ENCODE measurements at places on chromosomes 3 and 15.

- no peak for DNase-seq
These were observed 346.8 kb downstream of the EPHA6 start for GRCh38 chr3:97161169-97161568.

- DNase-seq, result no peak
These were observed 2.4 kb downstream of the GPR171 start for GRCh38 chr3:151200586-151200985.

GRCh38 chr15:64151727-64152506 is at the start of gene SNX22:
TSS of gene SNX22 (plus strand) at chr15:64151731. CDS start at chr15:64151776, 45 bp downstream.
- peak; percentile 17 for DNase-seq

DNA sequence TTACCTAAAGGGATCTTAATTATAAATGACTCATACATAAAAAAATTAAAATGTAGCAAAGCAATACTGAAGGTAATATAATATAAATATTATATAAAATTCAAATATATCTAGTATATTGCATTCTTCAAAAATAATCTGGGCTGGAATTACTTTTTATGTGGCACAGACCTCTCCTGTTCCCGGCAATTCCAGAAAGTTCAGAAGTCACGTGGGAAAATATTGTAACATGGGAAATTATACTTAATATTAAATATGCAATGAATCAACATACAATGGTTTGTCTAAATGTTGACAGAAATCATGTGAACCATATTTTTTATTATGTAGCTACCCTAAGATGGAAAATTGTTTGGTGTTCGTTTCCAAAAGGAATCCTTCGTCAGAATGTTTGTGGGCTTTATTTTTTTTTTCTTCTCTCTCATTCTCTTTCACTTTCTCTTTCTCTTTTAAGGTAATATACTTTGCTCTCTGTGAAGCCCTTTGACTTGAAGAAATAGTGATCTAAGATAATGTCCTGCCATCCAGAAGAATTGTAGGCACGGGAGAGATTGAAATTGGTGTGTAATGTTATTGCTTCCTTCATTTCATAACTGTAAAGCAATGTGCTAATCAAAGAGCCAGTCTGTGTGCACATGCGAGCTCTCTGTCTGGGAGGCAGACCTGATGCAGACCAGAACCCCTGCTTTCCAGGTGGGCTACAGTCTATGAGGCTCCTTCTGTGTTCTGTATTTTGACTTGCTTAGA is 559.4 kb downstream of the NR2F2 start:
- DNase-seq, result no peak

- DNase-seq, result no peak
These were observed 165.5 kb downstream of the FBLN2 start for GRCh38 chr3:13714251-13714916.

DNA sequence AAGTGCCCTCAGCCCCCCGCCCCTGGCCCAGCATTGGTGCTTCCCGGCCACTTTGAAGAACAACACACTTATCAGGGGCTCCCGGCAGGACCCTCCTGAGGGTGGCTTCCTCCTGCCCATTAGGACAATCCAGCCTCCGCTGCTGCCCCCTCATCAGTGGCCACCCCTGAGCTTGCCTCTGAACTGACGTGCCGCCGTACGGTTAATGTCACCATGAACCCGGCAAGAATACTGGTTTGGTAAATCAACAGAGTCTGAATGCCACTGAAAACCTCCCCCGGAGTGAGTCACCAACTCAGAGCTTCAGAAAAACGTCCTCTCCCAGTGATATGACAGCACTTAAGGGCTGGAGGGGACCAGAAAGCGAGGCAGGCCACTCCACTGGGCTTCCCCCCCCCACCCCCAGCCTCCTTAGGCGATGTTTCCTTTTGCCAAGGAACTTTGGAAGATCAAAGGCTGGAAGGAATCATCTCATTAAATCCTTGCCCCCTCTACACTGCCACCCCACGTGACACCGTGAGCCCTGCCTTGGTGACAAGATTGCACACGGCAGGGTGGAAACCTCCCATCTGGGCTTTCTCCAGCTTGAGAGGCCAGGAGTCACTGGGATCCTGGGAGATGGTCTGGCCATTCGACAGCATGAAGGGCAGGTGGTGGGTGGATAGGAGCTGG is 142.1 kb downstream of the NUP210 start:
- no peak for DNase-seq

- DNase-seq, result no peak
These were observed 240.5 kb upstream of the TMCO5A start for GRCh38 chr15:37693926-37694325.

GRCh38 chr3:192833177-192833890 is 84.3 kb downstream of the MB21D2 start:
- no peak for DNase-seq

DNA sequence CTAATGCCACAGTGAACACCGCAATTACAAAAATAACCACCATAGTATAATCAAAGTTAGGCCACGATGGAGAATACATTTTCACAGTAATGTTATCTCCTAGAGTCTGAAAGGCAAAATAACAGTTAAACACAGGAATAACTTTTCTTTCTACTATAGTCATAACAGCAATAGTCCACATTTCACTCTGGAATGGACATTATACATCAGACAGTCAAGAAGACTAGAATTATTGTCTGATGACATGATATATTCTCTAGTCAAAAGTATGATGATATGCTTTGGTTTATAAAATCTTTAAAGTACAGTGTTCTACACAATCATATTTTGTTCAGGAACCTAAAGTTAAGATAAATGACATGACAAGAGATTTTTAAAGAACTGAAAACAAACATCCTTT is 18.0 kb downstream of the SPPL2A start:
- DNase-seq, result no peak

GRCh38 chr3:127210654-127210943 is 17.7 kb downstream of the PRR23E start:
- DNase-seq, result no peak

DNA sequence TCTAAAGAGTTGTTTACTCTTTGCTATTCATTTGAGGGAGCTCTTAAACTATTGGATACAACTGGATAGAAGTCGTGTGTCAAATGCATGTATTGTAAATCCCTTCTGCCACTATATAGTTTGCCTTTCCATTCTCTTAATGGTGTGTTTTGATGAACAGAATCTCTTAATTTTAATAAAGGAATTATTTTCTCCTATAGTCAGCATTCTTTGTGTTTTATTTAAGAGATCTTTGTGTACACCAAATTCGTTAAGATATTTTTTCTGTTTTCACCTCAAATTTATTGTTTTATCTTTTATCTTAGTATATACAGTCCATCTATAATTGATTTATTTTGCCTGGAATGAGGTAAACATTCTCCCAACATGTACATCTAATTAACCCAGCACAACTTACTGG is 551.5 kb upstream of the AGTR1 start:
- DNase-seq, result no peak

DNA sequence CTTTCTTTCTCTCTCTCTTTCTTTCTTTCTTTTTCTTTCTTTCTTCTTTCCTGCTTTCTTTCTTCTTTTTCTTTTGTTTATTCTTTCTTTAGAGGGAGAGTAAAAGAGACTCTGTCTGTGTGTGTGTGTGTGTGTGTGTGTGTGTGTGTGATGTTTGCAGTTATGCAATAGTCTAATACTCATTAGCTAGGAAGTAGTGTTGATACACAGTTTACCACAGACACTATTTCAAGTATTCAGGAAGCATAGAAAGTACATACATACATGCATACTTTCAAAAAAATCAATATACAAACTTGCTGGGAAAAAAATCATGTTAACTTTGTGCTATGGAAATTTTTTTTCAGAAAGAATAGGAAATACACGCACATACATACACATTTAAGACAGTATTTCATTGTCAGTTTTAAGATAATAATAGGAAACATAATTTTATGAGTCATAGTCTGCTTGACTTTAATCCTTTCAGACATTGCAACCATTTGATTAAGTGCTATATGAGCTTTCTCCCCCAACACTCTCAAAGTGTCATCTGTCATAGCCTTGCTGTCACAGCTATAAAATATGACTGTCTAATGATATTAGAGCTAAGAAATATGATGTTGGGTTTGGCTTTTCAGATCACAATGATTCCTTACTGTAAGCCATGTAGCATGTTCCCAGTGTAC is 74.9 kb upstream of the EPHA3 start:
- no peak for DNase-seq

DNA sequence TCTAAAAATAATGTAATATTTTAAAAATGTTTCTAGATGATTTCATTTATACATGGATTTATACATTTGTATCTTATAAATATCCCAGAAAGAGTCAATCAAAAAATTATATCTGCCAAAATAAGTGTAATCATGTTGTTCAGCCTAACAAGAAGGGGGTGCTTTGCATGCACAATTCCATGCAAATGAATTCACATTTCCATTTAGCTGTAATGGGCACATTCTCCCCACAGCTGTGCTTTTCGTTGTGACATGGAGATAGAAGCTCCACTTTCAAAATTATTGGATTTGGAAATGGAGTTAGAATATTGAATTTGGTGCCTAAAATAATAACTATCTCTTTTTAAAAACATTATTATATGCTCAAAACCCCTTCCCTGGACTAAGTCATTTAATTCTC is 270.6 kb downstream of the PTPRG start:
- no peak for DNase-seq

- no peak for DNase-seq
These were observed 44.9 kb downstream of the MEIS2 start for GRCh38 chr15:37055481-37055880.

Measured in central memory CD4-positive, alpha-beta T cell (primary cell).